NCI-H1048 (cell line): ENCODE measurements at places on chromosomes 7 and 10.
A peak's percentile ranks its signal among the peaks of the same experiment; 100 is the strongest.

- DNase-seq: no peak
Observed at GRCh38 chr10:131625041-131625440, 275.8 kb upstream of the PPP2R2D start.

GRCh38 chr10:89296220-89296648, 5.6 kb upstream of the IFIT2 start:
- no peak for DNase-seq

- peak; percentile 33 for DNase-seq
Observed at GRCh38 chr7:39732837-39733804, 109.7 kb downstream of the RALA start.

- no peak for DNase-seq
Observed at GRCh38 chr10:63355682-63356081, 110.1 kb downstream of the JMJD1C start.

GRCh38 chr10:110358869-110359629, 54.3 kb upstream of the SMNDC1 start:
- DNase-seq: no peak

DNA sequence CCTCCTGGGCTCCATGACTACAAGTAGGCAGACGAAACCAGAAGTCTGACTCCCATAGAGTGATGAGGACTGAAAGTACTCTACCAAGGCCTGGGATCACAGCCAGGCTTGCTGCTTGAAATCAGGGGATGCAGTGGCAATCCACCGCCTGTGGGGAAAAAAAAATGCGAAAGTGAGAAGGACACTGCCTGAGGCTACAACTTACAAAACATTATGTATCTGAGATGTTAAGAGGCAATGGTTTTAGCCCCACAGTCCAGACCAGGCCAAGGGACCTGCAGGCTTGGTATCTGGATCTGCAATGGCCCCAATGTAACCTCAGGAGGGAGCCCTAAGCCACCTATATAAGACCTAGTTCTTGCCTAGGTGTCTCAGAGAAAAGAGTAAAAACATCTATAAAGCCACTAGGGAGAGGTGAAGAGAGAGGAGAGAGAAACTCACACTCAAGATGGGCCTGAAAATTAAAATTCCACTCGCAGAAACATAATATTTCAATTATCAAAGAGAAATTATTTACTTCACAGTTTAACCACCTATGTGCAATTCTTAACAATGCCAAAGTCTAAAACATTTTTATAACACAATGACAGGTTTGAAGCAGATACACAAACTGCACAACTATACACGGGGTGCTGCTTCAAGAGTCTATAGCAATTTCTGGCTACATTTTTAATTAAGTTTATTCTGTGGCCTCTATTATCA, 13.9 kb downstream of the DNAJC1 start:
- DNase-seq: no peak

GRCh38 chr10:31070025-31070424, 38.4 kb upstream of the ZNF438 start:
- DNase-seq: no peak

GRCh38 chr7:158805414-158805813, 23.9 kb downstream of the ESYT2 start:
- DNase-seq: no peak

DNA sequence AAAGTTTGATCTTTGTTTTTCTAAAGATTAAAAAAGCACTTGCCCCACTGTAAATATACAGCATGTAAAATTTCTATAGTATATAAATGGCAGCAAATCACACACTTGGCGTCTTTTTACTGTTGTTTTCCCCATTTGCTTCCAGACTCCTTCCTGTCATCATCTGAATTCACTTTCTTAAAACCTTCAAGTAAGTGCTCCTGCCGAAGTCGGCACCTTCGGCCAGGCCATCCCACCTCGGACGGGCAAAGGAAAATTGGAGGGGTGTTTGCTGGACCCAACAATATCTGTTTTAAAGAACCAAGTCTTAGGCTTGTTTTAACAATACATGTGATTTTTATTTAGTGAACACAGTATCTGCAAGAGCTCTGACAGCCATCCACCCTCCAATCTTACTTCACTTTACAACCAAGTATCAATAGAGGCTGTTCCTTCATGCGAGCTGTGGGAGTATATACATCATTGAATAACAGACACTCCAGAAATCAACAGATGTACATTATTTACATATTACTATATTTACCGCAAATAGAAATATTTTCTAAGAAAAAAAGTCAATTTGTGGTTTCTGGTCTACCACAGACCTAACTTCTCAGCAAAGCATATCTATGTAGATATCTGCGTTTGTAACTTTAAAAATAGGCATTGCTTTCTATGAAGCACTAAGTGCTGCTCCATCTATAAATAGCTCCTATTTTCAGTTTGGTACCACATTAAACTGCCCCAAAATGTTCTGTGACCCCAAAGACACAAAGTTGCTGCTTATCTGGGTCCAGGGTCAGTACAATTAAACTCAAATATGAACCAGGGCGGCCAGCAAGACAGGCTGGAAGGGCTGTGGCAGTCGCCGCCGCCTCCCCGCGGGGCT, 110.7 kb downstream of the CYTH3 start:
- no peak for DNase-seq

GRCh38 chr7:147813316-147813715, 777.2 kb upstream of the C7orf33 start:
- DNase-seq: no peak

GRCh38 chr7:74083928-74084721, 521 bp downstream of the LIMK1 start:
- DNase-seq: peak; percentile 70

- DNase-seq: no peak
Observed at GRCh38 chr10:132563485-132564248, 26.1 kb downstream of the INPP5A start.

DNA sequence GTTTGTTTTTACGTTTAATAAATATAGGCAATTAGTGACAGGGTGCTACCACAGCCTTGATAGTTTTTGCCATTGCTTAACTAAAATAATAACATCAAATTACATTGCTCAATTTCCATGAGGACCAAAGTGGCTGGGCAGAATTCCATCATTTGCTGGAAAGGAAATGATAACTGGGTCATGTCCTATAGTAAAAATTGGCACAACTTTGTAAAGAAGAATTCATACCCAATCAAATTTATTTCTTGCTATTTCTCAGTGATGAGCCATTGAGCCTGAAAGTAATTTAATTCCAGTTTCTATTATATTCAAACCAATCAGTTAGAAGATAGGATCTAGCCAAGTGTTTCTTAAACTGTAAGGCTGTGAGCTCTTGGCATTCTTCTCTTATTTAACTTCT, 102.2 kb upstream of the CTTNBP2 start:
- DNase-seq: no peak

DNA sequence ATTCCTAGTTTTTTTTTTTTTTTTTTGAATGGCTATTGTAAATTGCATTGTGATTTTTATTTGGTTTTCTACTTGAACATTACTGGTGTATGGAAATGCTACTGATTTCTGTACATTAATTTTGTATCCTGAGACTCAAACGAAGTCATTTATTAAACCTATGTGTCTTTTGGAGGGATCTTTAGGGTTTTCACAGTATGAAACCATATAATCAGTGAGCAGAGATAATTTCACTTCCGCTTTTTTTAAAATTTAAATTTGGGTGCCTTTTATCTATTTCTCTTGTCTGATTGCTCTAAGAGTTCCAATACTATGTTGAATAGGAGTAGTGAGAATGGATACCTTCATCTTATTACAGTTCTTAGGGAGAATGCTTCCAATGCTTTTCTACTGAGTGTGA, 102.7 kb downstream of the ZWINT start:
- no peak for DNase-seq

- DNase-seq: no peak
Observed at GRCh38 chr7:111356941-111357340, 205.4 kb downstream of the IMMP2L start.

DNA sequence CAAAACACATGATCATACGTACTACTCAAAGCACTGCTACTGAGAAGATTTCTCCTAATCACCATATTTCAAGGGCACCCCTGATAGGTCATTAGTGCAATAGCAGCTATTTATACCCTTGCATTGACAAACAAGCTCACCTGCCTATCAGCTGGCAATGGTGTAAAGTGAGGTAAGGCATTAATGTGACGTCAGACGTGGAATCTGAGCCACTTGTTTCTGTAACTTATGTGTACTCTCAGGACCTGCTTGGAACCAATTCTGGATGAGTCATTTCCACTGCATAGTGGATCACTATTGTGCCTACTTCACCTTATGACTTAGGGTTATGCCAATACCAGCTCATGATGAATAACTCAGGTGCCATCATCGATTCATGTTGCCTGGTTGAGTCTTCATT, 628.5 kb upstream of the CELF2 start:
- DNase-seq: no peak

DNA sequence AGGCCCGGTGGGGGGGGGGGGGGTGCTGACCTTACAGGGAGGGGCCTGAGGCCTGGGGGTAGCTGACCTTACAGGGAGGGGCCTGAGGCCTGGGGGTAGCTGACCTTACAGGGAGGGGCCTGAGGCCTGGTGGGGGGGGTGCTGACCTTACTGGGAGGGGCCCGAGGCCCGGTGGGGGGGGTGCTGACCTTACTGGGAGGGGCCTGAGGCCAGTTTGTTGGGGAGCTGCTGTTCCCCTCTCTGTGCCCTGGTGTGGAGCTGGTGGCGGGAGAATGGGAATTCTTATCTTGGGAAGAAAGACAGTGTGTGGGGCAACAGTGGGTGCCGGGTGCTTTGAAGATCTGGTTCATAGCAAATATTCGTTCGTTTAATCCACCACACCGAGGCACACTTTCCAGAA, 46.6 kb upstream of the CFAP46 start:
- DNase-seq: no peak

- no peak for DNase-seq
Observed at GRCh38 chr10:67319976-67320375, 376.0 kb downstream of the CTNNA3 start.

GRCh38 chr7:39892361-39892760, 57.7 kb upstream of the CDK13 start:
- no peak for DNase-seq

DNA sequence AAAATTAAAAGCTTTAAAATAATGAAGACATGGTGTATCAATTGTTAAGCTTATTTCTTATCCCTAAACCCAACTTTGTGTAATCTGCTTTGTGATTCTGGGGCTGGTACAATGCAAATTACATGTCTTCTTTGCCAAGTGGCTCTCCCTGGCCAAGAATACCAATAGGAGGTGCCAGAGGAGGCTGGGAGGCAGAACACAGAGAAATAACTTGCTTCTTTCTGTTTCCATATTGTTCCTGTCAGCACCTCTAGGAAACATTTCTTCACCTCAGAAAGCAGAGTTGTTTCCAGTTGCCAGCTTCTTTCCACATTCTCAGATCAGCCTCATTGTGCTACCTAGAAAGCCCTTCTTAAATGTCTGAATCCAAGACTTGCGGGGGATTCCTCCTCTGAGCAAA, 174.4 kb downstream of the MDFIC start:
- DNase-seq: no peak

DNA sequence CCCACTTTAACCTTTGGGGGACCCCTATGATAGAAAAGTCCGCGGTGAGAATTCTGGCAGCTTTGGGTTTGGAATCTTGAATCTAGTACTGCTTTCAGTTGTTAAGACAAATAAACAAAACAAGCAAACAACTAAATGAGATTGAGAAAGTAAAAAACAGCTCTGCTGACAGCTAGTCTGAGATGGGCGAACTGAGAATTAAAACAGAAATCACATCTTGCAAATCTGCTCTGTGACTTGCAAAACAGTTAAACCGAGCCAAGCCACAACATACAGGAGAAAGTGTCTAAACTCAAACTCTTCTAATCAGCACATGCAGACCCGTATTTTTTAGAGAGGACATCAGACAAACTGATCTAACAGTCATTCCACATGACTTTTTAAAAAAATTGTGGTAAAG, 110.4 kb downstream of the SH2D4B start:
- DNase-seq: no peak

DNA sequence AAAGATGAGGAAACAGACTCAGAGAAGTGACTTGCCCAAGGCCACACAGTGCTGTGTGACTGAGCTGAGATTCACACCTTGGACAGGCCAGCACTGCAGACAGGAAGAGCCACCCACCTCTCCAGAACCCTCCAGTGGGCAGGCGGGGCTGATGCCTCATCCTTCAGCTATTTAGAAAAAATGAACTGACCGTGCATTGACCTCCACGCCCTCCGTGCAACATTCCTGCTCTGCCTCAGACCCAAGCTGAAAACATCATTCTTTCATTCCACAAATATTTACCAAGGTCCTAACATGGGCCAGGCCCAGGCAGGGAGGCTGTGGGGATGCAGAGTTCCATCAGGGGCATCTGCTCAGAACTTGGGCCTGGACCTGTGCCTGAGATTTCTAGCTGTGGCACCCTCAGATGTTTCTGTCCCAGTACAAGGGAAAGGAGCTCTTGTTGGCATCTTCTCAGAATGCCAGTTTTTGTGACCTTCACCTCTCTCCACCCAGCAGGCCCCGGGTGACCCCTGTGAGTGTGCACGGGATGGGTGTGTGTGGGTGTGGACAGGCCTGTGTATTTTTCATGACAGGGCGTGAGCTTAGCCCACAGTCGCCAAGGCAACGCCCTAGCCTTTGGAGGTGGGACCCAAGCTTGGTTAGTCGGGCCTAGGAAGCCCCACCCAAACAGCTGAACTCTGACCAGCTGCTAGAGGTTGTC, 6.5 kb downstream of the VSIR start:
- DNase-seq: no peak

DNA sequence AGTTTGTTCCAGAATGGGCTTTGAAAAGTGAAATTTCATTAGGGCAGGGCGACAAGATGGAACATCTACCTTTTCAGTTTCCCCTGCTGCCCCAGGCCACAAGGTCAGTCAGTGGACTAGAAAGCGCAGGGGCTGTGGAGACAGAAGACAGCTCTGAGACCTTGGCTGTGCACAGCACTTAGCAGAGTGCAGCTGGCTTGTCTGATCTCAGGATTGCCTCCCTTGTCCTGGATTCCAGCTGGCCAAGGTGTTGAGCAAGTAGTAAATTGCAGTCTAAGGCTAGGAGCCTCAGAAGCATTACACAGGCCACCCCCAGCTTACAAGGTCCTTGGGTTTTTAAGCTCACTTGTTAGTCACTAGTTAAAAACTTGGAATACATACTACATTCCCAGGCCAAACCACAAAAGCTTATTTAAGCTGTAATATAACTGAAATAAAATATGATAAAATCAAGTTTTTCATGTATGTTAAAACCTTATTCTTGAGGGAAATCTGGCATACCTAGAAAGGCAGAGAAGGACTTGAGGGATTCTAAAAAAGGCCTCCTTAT, 67.3 kb upstream of the NPY start:
- DNase-seq: no peak
